ENCODE measurements at places on chromosomes 16 and 17.

DNA sequence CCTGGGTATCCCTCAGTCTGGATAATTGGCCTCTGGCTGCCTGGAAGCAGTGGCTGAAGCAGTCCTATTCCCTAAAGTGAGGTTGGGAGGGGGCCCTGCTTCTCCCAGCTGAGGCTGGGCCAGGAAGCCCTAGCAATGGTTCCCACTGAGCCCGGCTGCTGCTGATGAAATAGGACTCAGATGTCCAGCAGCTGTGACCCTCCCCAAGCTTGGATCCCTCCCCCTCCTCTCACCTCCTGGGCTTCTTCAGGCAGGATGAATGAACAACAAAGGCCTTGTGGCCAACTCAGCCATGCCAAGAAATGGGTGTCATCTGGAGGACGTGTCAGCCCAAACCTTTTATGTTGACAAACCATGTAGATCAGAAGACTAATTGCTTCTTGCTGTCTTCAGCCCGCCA, 42.0 kb downstream of the AXIN2 start:
- no peak for DNase-seq

- no peak for DNase-seq
Observed at GRCh38 chr17:7497636-7498035, 13.5 kb downstream of the POLR2A start.

GRCh38 chr16:2325791-2326190, 14.7 kb downstream of the ABCA3 start:
- no peak for DNase-seq

GRCh38 chr16:7422036-7422888, 89.6 kb downstream of the RBFOX1 start:
- no peak for DNase-seq

GRCh38 chr17:32569171-32570080, 82.6 kb downstream of the CDK5R1 start:
- no peak for DNase-seq

DNA sequence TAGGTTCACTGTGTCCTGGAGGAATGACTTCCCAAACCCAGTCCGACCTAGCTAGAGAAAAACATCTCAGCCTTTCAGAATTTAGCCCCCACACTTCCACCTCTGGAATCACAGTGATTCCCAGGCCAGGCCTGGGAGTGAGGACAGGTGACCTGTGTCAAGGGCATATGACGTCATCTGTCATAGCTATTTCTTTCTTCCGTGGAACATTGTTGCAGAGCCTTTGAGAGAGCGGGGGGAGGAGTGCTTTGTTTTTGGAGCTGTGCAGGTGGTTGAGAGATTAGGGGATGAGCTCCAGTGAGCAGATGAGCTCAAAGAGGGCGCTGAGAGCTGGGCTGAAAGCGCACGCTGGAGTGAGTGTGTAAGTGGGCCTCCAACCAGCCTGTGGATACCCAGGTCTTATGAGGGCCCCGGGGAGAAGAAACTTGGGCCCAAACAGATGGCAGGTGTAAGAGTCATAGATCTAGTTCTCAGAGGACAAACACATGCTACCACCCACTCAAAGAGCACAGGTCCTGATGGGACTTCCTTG, 344.8 kb downstream of the SNX29 start:
- DNase-seq, result no peak

DNA sequence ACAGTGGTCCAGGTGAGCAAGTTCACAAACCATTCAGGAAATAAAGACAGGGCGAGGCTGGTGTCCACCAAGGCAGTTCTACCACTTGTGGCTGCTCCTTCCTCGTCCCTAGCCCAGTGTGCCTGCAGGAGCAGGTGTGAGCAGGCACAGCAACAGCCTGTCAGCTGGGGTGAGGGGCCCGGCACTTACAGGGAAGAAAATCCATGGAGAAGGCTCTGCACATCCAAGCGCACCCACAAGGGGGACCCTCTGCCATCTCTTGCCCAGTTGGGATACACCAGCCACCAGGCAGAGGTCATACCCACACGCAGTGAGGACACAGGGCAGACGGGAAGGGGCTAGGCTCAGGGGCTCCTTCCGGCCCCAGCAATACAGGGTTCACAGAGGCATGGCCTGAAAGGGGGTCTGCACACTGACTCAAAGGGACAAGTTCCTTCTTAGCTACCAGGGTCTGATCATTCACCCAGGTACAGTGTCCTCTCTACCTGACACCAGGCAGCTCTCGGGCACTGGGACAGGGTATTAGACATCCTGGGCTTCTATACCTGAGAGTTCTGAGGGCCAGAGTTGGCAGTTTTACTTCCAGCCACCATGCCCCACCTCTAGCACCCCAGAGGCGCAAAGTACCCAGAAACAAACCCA, 27.0 kb downstream of the CDIP1 start:
- DNase-seq, result no peak

DNA sequence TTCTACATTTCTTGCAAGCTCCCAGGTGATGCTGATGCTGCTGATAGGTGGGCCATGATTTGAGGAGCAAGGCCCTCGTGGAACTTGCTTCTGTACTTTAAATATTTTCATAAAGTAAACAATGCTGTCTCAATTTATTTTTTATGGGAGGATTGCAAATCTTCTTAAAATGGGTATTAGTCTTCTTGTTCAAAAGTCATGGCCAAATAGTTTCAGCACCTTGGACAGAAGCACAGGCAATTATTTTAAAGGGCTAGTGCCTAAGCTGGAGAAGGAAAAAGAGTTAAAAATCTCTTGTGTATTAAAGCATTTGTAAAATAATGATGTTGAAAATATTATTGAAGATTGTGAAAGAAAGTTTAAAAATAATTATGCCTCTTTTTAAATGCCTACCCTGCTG, 50.5 kb downstream of the GPR139 start:
- DNase-seq, result no peak

DNA sequence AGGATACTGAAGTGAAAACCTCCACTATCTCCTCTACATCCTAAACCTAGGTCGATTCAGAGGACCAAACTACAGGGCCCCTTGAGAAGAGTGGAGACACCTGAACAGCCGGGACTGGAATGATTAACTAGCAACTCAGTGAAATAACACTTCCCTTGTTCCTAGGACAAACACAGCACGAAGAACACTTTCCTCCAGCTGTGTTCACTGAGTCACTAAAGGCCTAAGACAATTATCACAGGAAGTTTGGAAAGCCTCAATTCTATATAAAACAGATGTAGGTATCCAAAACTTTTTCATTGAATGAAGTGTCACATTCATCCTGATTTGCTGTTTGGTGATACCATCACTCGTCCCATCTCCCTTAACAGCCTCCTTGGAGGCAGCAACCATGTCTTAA, 15.5 kb upstream of the CUEDC1 start:
- no peak for DNase-seq
